Uterine smooth muscle cell (primary cell): ENCODE measurements at places on chromosomes 3 and 15. TPM values are rescaled to one million over a fixed set of nuclear protein-coding genes. Genes with fewer than 3 reads are reported as not detected.

Gene GOLGA6B
- total RNA-seq = not detected in 2 replicates

Gene IQCF5
- total RNA-seq = not detected in 2 replicates

Gene MED12L
- 0.25 and 0.33 TPM in 2 replicates for total RNA-seq

Gene DAZL
- not detected in 2 replicates for total RNA-seq

Gene MOBP
- under 0.01 TPM in 2 replicates for total RNA-seq

Gene BLOC1S6
- 87.2 and 92.4 TPM in 2 replicates for total RNA-seq

Gene ECE2
- under 0.01 TPM in 1 of 2 replicates, not detected in the other for total RNA-seq

Gene TMEM158
- total RNA-seq = 277 and 375 TPM in 2 replicates

Gene CHDH
- 0.44 and 0.62 TPM in 2 replicates for total RNA-seq

Gene RPP14
- total RNA-seq = 11.6 and 18.0 TPM in 2 replicates

Gene SMCO1
- not detected in 2 replicates for total RNA-seq

Gene LDHAL6B
- total RNA-seq = under 0.01 TPM in 1 of 2 replicates, not detected in the other

Gene PTPN23
- 28.8 and 31.5 TPM in 2 replicates for total RNA-seq

Gene MUSTN1
- 0.50 TPM in 1 of 2 replicates, not detected in the other for total RNA-seq

Gene C3orf70
- total RNA-seq = 0.75 and 1.4 TPM in 2 replicates

Gene CLDN18
- 0.12 TPM in 1 of 2 replicates, not detected in the other for total RNA-seq

Gene UQCC5
- 1.8 and 12.6 TPM in 2 replicates for total RNA-seq

Gene WNT5A
- total RNA-seq = 4.4 and 8.9 TPM in 2 replicates

Gene UBAP1L
- total RNA-seq = 1.3 and 1.7 TPM in 2 replicates

Gene GRK7
- under 0.01 TPM in 1 of 2 replicates, not detected in the other for total RNA-seq

Gene USP50
- 0.62 TPM in 1 of 2 replicates, not detected in the other for total RNA-seq

Gene GOLGA6D
- total RNA-seq = 0.12 TPM in 1 of 2 replicates, not detected in the other

Gene MAP6D1
- 1.2 and 2.5 TPM in 2 replicates for total RNA-seq

Gene APOD
- 0.11 and 0.37 TPM in 2 replicates for total RNA-seq

Gene ADAMTS9
- total RNA-seq = 1.1 and 2.1 TPM in 2 replicates

Gene NOX5
- 0.22 and 0.25 TPM in 2 replicates for total RNA-seq

Gene IGSF10
- 0.33 and 0.37 TPM in 2 replicates for total RNA-seq

Gene FEZF2
- total RNA-seq = not detected in 2 replicates

Gene KCNAB1
- total RNA-seq = 0.25 TPM in 1 of 2 replicates, not detected in the other

Gene PLA1A
- total RNA-seq = 0.25 and 0.33 TPM in 2 replicates

Gene RBP2
- not detected in 2 replicates for total RNA-seq

Gene GUCA1C
- total RNA-seq = not detected in 2 replicates

Gene DRD3
- not detected in 2 replicates for total RNA-seq

Gene ZNF620
- 0.87 and 1.1 TPM in 2 replicates for total RNA-seq

Gene CALML4
- 1.1 and 1.3 TPM in 2 replicates for total RNA-seq

Gene NKIRAS1
- 14.2 and 14.4 TPM in 2 replicates for total RNA-seq

Gene CPEB1
- 34.7 and 35.2 TPM in 2 replicates for total RNA-seq

Gene FANCD2OS
- not detected in 2 replicates for total RNA-seq

Gene TKT
- 472 and 843 TPM in 2 replicates for total RNA-seq

Gene TMOD2
- 13.4 and 14.5 TPM in 2 replicates for total RNA-seq

Gene TUBGCP5
- total RNA-seq = 21.4 and 32.6 TPM in 2 replicates

Gene SLC28A2
- total RNA-seq = not detected in 2 replicates

Gene MYL3
- total RNA-seq = not detected in 2 replicates

Gene CDHR4
- total RNA-seq = 0.12 TPM in 1 of 2 replicates, not detected in the other

Gene GCSAM
- not detected in 2 replicates for total RNA-seq

Gene MBNL1
- 299 and 318 TPM in 2 replicates for total RNA-seq

Gene CP
- not detected in 2 replicates for total RNA-seq

Gene PIK3R4
- total RNA-seq = 30.6 and 35.2 TPM in 2 replicates

Gene IL17RE
- 0.62 and 2.0 TPM in 2 replicates for total RNA-seq

Gene DNAH12
- under 0.01 and 0.12 TPM in 2 replicates for total RNA-seq

Gene RETNLB
- not detected in 2 replicates for total RNA-seq

Gene SERINC4
- total RNA-seq = 0.11 TPM in 1 of 2 replicates, not detected in the other

Gene SPESP1
- total RNA-seq = 1.2 and 3.2 TPM in 2 replicates

Gene WDR93
- total RNA-seq = under 0.01 TPM in 2 replicates

Gene HHLA2
- not detected in 2 replicates for total RNA-seq

Gene ALPK3
- total RNA-seq = 0.11 and 0.25 TPM in 2 replicates

Gene PAQR9
- total RNA-seq = under 0.01 TPM in 1 of 2 replicates, not detected in the other
